NCI-H1092 (cell line): ENCODE measurements at places on chromosomes 11 and 22.

DNA sequence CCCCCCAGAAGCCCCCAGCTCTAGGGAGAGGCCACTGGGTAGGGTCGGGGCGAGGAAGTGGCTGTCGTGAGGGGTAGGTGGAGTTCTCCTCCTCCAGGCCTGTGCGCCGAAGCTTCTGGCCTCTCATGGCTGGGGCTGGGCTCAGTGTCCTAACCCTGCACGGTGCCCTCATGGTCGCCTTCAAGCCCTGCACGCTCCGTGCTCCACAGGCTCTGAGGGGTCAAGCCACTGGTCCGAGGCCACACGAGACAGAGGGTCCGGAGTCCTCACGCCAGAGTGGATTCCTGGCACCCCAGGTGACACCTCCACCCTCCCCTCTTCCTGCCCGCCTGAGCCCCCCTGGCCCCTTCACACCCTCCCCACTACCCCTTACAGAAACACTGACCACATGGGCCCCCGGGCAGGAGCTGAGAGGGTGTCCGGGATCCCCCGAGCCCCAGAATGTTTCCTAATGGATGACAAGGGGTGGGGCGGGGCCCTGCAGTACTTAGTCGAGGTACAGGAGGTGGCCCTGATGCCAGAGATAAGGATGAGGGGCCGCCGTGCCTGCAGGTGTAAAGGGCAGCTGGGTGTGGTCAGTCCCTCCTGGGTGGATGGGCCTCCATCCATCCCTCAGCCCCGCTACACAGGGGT lies 997 bp upstream of the CDHR5 start:
- no peak for DNase-seq

GRCh38 chr11:65700399-65700798 lies 11.7 kb upstream of the KAT5 start:
- no peak for DNase-seq

DNA sequence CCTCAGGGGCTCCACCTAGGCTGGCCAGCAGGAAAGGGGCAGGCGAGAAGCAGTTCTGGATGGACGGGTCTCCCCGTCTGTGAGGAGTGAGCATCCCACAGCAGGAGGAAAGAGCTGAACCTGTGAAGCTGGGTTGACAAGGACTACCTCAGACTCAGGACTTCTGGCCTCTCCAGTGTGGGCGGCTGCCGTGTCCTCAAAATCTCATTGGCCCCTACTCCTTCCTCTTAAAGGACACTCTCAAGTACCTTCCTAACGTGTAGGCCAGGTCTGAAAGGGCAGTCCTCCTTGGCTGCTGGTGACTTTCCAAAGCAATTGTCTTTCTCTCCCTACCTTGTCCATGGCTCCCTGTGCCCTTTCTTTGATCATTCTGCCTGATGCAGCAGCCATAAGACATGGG lies 107.0 kb upstream of the AKIP1 start:
- DNase-seq: no peak

DNA sequence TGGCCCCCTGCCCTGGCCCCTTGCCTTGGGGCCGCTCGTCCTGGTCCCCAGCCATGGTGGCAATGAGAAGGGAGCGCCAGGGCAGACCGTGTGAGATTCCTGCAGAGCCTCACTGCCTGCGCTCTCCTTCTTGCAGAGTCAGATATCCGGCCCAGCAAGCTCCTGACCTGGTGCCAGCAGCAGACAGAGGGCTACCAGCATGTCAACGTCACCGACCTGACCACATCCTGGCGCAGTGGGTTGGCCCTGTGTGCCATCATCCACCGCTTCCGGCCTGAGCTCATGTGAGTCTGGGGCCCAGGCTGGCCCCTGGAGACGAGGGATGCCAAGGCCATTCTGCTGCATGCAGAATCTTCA lies 114.1 kb downstream of the MICAL2 start:
- DNase-seq: no peak

DNA sequence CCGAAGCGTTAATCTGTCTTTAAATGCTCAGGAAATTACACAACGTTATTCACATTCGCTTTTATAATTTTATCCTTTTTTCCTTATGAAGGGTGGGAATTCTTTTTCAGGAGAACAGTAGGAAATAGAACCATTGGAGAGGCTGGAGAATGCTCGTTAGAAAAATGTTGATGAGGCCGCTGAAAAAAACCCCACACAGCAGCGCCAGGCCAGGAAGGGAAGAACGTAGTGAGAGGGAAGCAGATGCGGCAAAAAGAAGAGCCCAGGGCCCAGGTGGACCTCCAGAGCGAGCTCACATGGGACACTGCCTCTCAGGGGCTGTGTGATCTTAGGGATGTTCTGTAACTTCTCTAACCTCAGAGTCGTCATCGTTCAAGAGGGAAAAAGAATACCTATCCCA lies 691.6 kb downstream of the OPCML start:
- DNase-seq: no peak

DNA sequence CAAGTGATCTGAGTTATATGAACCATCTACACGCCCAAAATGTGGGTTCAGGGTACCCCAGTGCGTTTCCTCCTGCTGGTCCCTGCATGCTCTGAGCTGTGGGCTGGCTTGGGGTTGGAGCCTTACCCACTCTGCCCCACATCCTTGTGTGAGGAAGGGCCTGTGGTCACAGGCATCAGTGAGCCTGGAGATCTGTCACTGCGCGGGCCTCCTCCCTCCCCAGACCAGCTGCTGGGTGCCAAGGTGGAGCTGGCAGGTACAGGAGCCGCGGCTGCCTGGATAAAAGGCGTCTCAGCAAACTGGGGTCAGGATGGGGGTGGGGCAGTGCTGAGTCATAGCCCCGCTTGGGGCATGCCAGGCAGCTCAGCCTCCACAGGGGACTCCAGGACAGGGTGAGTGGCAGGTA lies 17.9 kb downstream of the GNAZ start:
- no peak for DNase-seq

- no peak for DNase-seq
These were observed 1.4 kb downstream of the PCSK7 start for GRCh38 chr11:117230286-117230961.

GRCh38 chr11:108881131-108881530 lies 216.3 kb downstream of the DDX10 start:
- no peak for DNase-seq

DNA sequence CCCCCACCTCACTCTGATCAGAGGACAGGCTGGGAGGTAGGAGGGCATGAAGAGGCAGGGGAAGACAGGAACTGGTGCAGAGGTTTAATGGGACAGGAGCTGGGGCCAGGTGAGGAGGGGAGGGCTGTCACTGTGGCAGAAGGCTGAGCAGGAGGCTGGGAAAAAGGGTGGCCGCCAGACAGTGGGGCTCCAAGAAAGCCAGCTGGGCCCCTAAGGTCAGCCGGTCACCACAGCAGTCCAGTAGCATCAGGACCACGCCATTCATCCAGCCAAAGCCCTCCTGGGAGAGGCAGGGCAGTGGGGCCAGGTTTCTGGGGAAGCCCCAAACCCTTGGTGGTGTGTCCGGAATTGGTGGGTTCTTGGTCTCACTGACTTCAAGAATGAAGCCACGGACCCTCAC lies 8.5 kb upstream of the TREH start:
- no peak for DNase-seq

DNA sequence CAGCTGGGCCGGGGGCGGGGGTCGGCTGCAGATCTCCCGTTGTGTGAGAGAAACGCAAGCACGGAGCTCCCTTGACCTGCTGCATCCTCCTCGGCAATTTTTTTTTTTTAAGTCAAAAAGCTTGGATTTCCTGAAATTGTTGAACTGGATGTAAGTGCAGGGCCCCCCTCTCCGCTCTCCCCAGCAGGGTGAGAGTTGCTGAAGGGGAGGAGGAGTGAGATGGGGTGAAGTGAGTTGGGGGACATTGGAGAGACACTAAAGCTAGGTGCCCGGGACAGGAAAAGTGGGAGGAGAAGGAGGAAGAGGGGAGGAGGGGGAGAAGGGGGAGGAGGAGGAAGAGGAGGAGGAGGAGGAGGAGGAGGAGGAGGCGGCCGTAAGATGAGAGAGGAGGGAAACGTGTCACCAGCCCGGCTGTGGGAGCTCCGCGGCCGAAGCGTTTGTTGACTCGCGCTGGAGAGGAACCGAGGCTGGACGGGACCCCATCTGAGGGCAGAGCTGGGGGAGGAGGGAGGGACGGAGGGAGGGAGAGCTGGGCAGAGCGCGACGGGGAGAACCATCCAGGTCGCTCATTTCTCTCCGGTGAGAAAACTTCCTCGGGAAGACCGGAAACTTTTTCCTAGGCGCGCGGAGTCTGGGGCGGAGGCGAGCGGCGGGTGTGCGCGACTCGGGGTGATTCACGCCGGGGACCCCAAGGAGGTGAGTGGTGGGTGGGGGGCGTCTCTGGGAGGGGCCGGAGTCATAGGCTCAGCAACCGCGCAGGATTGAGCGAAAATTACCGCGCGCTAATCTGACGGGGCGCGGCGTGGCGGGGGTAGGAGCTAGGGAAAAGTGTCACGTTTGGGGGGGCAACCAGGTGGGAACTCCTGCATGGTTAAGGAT lies 80.2 kb downstream of the PRR5L start:
- no peak for DNase-seq

DNA sequence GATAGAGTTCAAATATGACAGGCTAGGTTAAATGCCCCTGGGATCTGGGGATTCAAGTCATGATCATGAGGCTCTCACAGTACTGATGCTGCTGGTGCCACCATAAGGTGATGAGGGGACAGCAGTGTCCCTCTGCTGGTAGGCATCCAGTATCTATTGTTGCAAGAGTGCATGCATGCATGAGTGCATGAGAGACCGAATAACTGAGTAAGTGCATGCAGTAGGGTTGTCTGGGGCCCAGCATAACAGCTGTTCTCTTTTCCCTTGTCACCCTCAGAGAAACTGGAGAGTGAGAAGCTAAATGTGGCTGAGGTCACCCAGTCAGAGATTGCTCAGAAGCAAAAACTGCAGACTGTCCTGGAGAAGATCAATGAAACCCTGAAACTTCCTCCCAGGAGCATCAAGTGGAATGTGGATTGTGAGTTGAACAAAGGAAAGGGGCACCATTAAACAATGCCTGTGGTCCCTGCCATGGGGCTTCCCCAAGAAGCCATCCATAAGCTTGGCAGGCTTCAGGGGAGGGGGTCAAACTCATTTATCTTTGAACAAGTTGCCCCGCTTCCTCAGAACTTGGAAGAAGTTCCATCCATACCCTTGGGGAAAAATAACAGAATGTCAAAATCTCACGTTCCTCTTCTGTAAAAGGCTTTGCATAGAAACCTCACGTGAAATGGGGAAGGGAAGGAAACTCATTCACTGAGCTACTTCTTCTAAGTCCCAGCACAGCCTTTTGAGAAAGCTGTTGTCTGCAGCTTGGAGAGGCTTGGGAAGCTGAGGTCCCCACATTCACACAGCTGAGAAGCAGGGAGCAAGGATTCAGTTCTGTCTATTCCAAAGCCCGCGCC lies 119.0 kb downstream of the PARVA start:
- DNase-seq: no peak

DNA sequence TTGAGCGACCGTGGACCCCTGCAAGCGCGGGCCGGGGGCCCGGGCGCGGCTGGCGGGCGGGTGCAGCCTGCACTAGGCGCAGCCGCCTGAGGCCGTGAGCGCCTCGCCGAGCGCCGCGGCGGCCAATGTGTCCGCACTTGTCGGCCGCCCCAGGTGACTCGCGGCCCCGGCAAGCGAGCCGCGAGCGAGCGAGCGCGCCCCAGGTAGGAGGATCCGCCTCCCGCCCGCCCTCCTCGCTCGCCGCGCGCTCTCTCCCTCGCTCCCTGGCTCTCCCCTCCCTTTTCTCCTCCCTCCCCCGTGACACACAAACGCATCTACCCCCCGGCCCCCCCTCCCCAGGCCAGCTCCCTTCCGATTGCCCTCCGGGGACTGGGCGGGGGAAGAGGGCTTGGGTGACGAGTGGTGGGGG lies at the start of gene WNT7B:
WNT7B (minus strand) TSS at position 160 of the 409 bp plus-strand sequence. CDS start 408 bp downstream, outside the sequence.
- no peak for DNase-seq

DNA sequence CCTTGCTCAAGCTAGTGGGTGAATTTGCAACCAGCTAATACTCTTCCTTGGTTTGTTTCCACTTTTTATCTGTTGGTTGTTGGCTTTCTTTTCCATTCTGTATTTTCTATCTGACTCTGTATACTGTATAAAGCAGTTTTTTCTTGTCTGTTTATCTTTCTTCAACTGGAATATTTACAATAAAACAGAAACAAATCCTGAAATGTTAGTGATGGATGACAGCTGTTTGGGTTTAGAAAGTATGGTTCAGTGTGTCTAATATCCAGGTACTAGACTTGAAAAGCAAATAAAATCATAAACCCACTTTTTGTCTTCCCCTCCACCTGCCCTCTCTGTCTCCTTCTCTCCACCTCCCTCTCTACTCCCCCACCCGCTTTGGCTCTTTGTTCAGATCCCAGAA lies 35.3 kb upstream of the TBCEL start:
- no peak for DNase-seq
